Pancreas (tissue), 10 donors: ENCODE measurements at places on chromosomes 11 and 22. TPM values are rescaled to one million over a fixed set of nuclear protein-coding genes. Genes with fewer than 3 reads are reported as not detected.
A peak's percentile ranks its signal among the peaks of the same experiment; 100 is the strongest.

- DNase-seq: no peak
These were observed 61.1 kb downstream of the KIAA1671 start for GRCh38 chr22:25013607-25014006.

HEPN1 gene
- polyA plus RNA-seq: not detected

GRCh38 chr11:3927129-3927796, 71.8 kb downstream of the STIM1 start:
- no peak for DNase-seq

DNA sequence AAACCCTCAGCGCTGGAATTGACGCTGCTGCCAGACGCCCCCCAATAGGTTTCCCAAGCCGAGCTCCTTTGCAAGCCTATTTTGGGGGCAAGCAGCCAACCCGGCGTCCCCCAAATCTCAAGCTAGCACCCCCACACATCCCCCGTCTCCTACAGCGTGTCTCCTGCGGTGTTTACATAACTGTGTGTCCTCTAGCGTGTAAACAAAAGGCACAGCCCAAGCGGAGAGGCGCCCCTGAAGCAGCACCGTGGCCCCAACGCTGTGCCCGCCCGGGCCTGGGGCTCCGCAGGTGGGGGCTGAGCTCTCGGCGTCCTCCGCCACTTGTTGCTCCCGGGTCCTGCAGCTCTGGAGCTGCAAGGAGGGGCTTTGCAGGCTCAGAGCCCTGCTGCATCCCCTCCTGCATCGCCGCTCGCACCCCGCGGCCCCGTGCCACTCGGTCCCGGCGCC, 1.6 kb downstream of the CADM1 start:
- DNase-seq: peak; percentile 38

MRGPRF gene
- polyA plus RNA-seq: 4.2 TPM

INPP5J gene
- 25.0 TPM for polyA plus RNA-seq

SMIM35 gene
- 0.02 TPM for polyA plus RNA-seq

DNA sequence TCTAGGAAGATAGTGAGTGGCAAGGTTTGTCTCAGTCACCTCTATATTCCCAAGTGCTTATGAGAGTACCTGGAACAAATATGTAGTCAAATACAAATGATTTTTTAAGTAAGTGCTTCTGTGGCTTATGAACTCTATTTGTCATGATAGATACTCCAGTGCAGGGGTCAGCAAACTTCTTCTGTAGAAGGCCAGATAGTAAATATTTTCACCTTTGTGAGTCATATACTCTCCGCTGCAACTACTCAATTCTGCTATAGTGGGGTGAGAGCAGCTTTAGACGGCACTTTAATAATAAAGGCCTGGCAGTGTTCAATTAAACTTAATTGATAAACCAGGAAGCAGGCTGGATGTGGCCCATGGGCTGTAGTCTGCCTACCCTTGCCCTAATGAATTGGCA, 12.4 kb upstream of the CCDC34 start:
- DNase-seq: no peak

PMM1 gene
- 26.4 TPM for polyA plus RNA-seq

DNA sequence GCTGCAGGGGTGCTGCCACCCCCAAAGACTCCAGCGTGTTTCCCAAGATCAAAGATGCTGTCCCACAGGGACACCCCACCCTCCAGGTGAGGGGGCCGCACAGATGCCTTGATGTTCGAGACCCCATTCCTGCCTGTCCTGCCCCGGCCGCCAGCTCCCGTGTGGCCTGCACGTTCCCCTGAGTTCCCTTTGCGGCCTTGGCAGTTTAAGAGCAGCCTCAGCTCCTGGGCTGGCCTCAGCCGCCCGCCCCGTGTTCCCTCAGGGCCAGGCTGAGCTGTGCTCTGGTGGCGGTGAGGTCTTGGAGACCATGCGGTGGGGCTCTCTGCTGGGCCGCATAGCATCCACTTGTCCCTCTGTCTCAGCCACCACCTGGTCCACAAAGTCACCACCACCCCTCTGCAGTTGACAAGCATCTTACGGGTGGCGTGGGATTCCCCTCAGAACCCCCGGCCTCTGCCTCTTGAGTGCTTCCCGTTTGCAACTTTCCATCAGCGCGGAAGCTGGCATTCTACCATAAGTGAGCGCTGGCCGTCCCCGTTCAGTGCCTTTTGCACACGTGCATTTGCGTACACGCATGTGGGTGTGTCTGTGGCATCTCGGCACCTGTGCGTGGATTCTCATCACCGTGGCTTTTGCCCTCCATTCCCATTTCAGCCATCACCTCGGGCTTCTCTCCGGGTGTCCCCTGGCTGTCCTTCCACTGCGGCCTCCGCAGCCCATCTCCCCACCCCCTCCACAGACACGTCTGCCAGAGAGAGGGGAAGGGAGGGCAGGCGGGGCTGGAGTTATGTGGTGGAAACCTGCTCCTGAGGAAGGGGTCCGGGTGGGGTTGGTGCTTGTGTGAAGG, 35.9 kb downstream of the CTTN start:
- DNase-seq: no peak

GRCh38 chr11:94883878-94884277, 89.5 kb downstream of the CWC15 start:
- no peak for DNase-seq

MMP12 gene
- not detected for polyA plus RNA-seq

GRCh38 chr11:68312117-68312779, at the start of gene LRP5:
LRP5 (plus strand) TSS chr11:68312591; CDS start chr11:68312715, 124 bp downstream.
- no peak for DNase-seq

NRXN2 gene
- polyA plus RNA-seq: 0.89 TPM

MARK2 gene
- polyA plus RNA-seq: 21.0 TPM

THY1 gene
- 4.8 TPM for polyA plus RNA-seq

KRTAP5-7 gene
- polyA plus RNA-seq: not detected

OR56A1 gene
- polyA plus RNA-seq: not detected

GRCh38 chr22:27068121-27068520, 410.7 kb downstream of the MIAT start:
- DNase-seq: no peak

DNA sequence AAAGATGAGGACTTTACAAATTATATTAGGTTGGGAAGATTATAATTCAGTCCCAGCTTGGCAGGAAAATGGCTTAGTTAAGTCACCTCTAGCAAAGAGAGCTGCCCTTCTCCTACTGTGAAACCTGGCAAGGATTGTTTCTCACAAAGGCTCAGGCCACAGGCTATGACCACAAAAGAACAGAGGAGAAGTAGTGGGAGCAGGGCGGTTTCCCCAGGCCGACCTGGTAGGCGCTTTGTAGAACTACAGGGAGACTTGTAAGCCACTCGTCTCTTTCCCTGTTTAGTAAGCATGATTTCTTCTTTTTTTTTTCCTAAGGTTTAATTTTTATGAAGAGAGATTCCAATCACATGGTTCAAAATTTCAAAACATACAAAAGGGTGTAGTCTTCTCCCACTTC, 4.6 kb downstream of the SNAP29 start:
- DNase-seq: no peak

GRIK4 gene
- polyA plus RNA-seq: 0.02 TPM

DNA sequence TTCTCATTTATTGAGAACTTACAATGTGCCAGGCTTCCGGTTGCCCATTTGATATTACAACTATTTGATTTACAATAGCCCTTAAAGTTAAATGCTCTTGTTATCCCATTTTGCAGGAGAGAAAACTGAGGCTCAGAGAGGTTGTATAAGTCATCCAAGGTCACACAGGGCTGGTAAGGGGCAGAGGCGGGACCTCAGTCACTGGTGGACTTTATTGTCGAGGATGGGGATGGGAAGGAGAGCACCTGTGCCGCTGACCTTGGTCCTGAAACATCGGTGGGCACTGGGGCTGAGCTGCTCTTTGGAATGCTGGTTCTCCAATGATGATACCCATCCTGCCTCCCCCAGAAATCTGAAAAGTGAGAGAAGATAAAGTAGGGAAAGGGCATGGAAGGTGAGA, 265.4 kb downstream of the MIAT start:
- no peak for DNase-seq

DNA sequence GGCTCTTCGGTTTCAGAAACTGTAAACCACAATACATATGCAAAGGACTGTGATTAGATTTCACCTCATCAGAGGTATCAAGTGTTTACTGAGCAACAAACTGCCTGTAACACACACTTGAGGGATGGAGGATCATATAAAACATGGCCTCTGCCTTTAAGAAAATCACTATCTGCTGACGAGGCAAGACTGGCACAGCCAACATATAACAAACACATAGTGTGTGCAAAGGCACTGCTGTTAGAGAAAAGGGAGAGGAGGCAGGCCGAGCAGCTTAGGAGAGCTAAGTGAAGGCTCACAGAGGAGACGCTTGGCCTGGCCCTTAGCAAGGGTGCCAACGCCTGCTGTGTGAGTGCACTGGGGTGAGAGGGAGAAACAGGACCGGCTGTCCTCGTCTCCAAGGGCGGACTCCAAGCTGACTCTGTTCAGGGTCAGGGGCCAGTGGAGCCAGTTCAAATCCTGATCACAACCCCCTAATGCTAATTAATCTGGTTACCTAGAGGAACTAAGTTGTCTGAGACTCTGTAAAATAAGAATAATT, 48.2 kb downstream of the LRFN4 start:
- no peak for DNase-seq

DNA sequence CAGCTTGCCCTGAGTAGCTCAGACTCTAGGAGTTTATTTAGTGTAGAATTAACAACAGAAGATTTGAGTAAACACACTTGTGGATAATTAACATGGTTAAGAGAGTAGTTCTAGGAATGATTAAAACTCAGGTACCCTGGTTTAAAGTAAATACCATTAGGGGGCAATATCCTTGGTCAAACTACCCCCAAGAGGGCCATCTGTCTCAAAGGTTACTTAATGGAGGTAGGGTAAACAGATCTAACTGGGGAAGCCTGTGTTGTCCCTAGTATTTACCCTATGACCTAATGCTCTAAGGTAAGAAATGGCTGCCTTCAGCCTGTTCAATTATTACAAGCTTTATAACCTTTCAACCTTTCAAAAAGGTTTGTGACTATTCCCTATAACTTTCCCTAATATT, 10.6 kb upstream of the GLYATL1 start:
- no peak for DNase-seq

DNA sequence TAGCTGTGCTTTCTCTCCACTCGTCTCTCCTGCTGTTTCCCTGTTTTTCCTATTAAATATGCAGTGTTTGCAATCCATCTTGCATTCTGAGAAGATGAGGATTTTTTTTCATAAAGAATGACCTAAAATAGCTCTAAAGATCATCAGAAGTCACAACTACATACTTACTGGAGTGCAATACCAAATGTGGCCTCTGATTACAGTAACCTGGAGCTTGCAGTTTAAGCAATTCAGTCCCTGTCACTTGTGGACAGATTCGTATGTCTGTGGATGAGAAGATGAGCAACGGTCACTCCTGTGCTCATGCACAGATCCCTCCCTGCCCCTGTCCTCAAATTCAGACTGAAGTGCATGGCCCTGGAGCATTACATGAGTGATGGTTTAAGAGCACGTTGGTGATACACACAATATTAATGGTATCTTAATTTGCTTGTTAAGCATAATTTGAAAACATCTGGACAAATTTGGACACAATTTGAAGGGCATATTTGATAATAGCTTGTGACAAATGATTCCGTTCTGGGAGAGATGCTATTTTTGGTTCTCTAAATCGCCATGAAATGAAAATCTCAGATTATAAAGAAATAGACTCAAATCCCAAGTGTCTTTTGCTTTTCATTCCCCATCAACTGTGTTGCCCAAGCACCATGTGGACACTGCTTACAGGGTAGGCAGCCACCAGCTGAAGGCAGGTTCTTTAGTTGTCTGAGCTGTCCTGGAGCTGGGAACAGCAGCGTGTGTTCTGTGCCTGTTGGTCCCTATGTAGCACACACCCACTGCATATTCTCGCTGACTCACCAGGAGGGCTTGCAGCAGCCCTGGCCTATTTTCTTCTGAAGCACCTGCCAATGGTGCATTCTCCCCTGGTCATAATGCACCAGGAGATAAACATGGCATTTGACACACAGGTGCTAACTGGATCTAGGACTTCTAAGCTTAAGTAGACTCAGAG, 32.6 kb upstream of the PRAME start:
- no peak for DNase-seq

KDM4D gene
- polyA plus RNA-seq: 0.33 TPM

GRCh38 chr11:102582140-102582539, 43.0 kb downstream of the MMP20 start:
- DNase-seq: no peak

DNA sequence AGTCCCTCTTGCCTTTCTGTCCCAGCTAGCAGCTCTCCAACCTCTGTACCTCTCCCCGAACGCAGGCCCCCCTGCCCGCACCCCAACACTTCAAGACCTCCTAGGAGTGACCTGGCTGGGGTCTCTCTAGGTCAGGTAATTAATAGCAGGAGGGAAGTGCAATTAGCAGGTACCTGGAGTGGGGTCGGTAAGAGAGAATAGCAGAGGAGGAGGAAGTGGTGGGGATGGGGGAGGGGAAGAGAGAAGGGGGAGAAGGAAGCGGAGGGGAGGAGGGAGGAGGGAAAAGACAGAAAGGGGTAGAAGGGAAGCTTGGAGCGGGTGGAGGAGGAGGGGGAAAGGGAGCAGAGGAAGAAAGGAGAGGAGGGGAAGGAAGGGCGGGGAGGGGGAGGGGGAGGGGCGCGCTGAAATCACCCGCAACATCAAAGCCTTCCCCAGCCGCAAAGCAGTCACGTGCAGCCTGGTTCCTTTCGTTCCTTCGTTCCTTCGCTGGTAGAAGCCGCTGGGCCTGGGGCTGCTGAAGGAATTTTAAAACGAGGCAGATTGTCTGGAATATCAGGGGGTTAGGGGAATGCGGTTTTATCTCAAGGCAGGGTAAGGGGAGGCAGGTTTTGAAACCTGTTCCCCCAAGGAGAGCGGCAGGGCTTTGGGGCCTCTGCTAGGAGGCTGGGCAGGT, 29.3 kb upstream of the TCF20 start:
- DNase-seq: no peak

DNA sequence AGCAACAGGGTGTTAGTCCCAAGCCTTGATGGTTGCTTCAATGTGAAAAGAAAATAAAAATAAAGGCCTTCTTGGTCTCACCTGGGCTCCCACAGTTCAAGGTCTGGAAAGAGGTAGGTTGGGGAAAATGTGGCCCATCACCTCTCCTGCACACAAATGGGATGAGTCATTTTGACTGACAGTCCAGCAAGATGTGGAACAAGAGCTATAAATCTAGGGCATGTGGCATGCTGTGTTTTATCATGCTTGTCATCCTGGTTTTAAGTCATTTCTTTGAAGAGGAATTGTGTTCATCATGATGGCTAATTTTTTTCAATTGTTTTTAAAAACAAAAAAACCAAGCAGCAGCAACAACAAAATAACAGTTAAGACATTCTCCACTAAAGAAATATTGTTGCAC, 503.7 kb downstream of the NTM start:
- DNase-seq: no peak

CD248 gene
- 2.5 TPM for polyA plus RNA-seq
